Left renal cortex interstitium (tissue), 4 donors: ENCODE measurements at places on chromosomes 16 and 17. TPM values are rescaled to one million over a fixed set of nuclear protein-coding genes. Genes with fewer than 3 reads are reported as not detected.

The C16orf92 gene
- not detected for polyA plus RNA-seq

The FGF11 gene
- 6.9 TPM for polyA plus RNA-seq

The DPEP3 gene
- 0.05 TPM for polyA plus RNA-seq

The RPL13 gene
- polyA plus RNA-seq = 3,231 TPM

GRCh38 chr17:39622380-39623006, 4.3 kb upstream of the PPP1R1B start:
- no peak for DNase-seq

GRCh38 chr17:48155889-48156611, 48.5 kb downstream of the SNX11 start:
- no peak for DNase-seq

GRCh38 chr16:78619811-78620210, 520.4 kb downstream of the WWOX start:
- DNase-seq = no peak

- no peak for DNase-seq
These were observed 8.0 kb downstream of the TLCD3A start for GRCh38 chr17:740240-741017.

GRCh38 chr16:54389836-54390494, 103.4 kb upstream of the IRX3 start:
- no peak for DNase-seq

DNA sequence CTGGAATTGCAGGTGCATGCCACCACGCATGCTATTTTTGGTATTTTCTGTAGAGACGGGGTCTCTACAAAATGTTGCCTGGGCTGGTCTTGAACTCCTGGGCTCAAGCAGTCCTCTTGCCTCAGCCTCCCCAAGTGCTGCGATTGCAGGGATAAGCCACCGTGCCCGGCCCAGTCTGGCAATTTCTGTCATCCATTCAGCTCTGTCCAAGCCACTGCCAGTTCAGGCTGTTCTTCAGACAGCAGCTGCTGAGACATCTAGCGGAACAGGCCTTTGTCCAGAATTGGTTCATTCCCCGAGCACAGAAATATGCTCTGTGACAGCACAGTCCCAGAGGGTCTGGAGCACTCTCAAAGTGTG, 5.4 kb downstream of the SLC47A1 start:
- no peak for DNase-seq

DNA sequence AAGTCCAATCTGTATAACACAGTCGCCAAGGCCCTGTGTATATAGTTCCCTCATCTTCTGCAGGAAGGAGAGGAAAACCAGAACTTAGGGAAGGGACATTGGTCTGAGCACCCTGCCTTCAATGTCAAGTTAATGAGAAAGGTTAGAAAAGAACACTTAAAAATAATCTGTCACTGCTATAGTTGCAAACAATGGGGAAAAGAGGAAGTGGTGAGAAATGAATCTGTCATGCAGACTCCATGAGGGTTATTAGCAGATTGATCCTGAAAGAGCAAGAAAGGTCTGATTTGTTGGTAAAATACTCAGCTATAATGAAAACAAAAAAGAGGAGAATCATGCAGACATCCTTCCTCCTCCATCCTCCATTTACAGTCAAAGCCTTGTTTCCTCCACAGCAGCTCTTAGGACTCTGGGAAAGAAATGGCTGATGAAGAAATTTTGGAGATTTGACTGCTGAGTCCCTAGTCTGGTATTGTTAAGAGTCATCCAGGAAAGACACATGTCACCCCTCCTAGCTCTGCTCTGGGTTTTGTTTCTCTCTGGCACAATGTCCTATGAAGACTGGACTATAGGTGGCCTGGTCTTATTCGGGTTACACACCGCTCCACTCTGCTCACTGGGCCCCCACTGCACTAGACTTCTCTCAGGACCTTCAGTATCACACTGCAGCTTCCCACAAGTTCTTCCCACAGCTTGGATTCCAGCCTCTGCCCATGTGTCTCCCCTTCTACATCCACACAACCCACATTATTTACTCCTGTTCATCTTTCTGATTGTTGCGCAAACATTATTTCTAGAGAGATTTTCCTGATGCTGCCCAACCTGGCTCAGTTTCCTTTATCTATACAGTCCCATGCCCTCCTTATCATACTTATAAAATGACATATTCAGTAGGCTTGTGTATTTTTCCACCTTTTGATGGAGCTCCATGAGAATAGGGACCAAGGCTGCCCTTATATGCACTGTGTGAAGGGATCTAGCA, 56.5 kb upstream of the XYLT1 start:
- no peak for DNase-seq

GRCh38 chr16:79836144-79836543, 235.6 kb upstream of the MAF start:
- DNase-seq = no peak

- no peak for DNase-seq
These were observed 60.5 kb downstream of the TK2 start for GRCh38 chr16:66489385-66489784.

GRCh38 chr17:13753771-13754170, 152.0 kb upstream of the HS3ST3A1 start:
- no peak for DNase-seq

DNA sequence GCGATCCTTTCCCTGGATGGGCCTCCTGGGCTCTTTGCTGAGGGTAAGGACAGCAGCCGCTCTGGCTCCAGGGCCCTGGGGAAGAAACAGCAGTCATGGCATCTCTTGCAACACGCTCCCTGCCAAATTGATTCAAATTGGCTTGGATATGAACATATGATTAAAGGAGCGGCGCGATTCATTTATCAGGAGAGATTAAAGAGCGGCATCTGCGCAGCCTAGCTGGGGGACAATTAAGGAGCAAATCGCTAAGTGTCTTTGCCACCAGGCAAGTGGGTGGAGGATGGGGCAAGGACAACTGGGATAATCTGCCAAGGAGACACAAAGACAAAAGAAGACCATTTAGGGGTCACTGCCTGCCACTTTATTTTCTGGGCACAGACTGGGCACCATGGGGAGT, 27.8 kb downstream of the PIPOX start:
- no peak for DNase-seq

DNA sequence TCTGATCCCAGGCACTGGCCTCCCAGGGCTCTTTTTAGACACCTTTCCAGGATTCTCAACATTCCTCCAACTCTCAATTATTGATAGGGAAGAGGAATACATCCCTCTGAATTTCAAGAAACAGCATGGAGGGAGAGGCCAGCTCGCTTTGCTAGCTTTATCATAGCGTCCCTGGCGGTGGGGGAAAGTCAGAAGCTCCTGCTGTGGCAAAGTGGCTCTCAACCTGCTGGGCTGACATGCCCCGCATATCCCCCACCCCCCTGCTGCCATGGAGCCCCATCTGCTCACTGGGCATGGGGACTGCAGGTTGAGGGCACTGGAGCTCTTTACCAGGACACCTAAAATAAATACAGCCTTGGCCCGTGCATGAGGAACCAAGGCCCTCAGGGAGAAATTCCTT, 140.3 kb downstream of the SLC39A11 start:
- DNase-seq = no peak
